CD4-positive, alpha-beta T cell treated with Interleukin-6 at 100 ng/mL for 8 hours (primary cell): ENCODE measurements at places on chromosomes 3 and 15.

DNA sequence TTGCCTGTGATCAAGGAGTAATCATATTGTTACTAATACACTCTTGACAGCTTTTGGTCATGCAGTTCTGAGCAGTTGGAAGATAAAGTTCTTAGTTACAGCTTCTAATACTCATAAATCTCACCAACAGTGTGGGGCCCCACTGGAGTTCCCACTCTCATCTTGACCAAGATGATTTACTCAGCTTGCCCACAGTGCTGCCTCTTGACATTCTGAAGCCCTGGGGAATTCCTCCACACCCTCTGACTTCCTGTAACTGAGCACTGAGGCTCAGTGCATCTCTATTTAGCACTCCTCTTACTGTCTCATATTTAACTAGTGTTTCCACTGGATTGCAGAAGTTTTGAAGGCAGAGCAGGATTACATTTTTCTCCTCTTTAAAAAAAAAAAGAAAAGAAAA lies 1.9 kb upstream of the ARL6IP5 start:
- peak; percentile 71 for DNase-seq

- no peak for DNase-seq
Observed at GRCh38 chr3:106059953-106060517, 191.2 kb upstream of the CBLB start.

GRCh38 chr3:106249159-106249558 lies 380.3 kb upstream of the CBLB start:
- DNase-seq: no peak

GRCh38 chr15:64678126-64678819 lies 97.1 kb downstream of the RBPMS2 start:
- DNase-seq: no peak

DNA sequence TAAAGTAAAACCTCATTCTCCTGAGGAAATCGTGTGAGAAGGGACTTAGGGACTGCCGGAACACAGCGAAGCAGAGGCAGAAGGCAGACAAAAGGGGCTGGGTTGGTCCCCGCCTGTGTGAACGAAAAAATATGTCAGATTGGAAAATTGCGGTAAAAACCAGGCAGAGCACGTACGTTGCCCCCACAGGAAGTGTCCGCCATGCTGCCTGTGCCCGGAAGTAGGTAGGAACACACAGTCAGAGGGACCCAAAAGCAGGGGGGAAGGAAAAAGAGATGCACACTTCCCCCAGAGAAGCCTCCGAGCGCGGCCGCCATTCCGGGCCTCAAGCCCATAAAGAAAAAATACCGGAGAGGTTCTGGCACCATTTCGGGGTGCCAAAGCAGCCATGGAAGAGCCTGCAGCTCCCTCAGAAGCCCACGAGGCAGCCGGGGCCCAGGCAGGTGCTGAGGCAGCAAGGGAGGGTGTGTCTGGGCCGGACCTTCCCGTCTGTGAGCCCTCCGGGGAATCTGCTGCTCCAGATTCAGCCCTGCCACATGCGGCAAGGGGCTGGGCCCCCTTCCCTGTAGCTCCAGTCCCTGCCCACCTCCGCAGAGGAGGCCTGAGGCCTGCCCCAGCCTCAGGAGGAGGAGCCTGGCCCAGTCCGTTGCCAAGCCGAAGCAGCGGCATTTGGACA lies at the start of gene MKRN3:
Gene MKRN3, plus strand, starts transcription at position 280 of the 676 bp plus-strand sequence. Its CDS starts 109 bp downstream, at position 389.
- DNase-seq: peak; percentile 34

DNA sequence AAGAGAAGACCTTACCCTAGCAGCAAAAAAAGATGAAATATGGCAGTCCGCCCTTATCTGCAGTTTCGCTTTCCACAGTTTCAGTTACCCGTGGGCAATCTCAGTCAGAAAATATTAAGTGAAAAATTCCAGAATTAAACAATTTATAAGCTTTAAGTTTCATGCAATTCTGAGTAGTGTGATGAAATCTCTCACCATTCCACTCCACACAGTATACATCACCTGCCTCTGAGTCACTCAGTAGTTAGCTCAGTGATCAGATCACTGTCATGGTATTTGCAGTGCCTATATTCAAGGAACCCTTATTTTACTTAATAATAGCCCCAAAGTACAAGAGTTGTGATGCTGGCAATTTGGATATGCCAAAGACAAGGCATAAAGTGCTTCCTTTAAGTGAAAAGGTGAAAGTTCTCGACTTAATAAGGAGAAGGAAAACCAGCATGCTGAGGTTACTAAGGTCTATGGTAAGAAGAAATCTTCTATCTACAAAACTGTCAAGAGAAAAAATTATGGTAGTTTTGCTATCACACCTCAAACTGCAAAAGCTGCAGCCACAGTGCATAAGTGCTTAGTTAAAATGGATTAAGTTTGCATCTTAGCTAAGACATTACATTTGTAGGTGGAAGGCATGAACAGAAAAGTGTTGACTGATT lies 48.1 kb downstream of the HSPBAP1 start:
- DNase-seq: no peak

DNA sequence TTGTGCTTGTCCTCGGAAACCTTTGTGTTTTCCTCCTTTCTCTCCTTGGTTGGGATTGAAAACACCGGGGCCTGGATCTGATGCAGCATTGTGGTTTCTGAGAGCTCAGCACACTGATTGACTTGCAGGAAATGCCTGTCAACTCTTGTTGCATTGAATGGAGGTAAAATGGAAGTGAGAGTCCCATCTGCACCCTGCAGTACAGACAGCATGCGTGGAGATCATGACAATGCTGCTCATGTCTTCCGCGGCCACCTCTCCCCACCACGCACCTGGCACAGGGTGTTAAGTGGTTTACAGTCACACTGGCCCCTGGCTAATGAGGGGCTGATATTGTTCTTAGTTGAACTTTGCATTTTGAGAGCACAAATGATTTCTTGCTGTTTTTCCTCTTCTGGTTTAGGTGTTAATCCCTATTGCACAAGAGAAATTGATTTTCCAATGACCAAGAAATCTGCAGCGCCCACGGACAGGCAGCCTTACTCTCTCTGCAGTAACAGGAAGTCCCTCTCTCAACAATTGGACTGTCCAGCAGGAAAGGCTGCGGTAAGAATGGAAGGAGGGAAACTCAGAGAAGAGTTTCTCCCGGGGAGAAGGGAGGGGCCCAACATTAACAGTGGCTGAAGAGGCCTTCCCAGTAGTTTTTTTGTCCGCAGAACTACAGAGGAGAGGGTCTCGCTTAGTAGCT lies 58.5 kb downstream of the STARD5 start:
- no peak for DNase-seq

- no peak for DNase-seq
Observed at GRCh38 chr15:100309109-100310040, 32.4 kb downstream of the ADAMTS17 start.

DNA sequence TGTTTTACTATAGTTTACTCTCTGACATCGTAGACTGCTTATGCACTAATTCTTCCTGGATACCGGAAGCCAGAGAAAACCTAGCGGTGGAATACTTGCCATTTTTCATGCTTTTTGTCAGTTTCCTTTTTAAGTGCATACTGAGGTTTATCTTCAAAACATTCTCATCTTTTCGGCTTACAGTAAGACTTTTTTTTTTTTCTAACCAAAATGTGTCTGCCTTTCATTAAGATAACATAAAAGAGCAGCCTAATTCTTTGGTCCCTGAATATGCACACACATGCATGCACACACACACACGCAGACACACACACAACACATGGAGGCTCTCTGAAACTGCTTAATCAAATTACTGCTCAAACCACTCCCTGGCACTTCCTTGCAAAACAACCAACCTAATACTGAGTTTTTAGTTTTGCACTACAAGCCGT lies 1.3 kb downstream of the ZNF445 start:
- DNase-seq: peak; percentile 8

DNA sequence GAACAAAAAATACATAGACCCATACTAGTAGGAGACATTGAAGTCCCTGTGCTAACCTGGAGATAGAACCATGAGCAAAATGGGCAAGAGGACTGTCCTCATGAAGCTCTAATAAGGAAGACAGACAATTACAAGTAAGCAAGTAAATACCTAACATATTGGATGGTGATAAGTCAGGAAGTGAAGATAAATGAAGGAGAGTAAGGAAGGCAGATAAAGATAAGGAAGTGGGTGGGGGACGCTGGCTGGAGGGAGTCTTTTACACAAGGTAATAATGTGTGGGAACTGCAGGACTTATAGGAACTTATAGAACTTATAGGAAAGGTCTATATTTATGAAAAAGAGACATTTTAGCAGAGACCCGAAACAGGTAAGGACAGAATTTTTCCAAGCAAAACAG lies 148.9 kb upstream of the ABI3BP start:
- no peak for DNase-seq

GRCh38 chr15:58795825-58796224 lies 24.7 kb downstream of the MINDY2 start:
- DNase-seq: no peak

GRCh38 chr3:148008591-148008990 lies 599.4 kb downstream of the ZIC1 start:
- no peak for DNase-seq

DNA sequence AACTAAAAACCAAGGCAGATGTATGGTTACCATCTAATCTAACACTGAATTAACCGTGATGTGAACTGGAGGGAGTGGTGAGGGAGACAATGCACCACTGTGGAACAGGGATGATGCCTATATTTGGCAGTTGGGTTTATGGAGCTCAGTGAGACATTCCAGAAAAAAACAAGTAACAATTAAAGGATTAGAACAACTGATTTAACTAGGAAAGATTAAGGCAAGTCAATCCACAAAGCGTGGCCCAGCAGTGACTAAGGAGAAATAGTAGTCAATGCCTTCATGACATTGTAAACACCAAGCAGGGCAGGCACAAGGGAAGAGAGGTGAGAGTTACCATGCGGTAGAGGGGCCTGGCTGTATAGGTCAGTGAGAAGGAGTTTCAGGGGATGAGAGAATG lies 38.1 kb downstream of the CHAC1 start:
- DNase-seq: no peak

GRCh38 chr3:36796161-36796560 lies 31.8 kb upstream of the DCLK3 start:
- no peak for DNase-seq

DNA sequence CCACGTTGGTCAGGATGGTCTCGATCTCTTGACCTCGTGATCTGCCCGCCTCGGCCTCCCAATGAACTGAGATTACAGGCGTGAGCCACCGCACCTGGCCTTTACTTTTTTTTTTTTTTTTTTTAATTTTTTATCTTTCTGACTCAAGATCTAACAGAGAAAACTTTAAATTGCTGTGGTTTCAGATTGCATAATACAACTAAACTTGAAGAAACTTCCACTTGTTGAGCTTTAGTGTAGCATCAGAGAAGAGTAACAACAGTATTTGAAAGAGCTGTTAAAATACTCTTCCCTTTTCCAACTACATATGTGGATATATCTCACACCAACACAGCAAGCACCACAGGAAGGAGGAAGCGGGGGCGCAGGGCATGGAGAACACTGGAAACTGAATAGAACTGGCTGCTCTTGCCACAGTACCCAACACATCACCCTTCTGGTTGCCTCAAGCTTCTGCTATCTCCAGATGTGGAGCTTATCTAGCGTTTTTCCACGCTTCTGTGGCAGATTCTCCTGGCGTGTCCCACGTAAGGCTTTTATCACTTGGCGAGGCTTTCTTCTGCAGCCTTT lies 45.4 kb downstream of the MAP6D1 start:
- DNase-seq: no peak
